ENCODE measurements at places on chromosomes 1 and 21. TPM values are rescaled to one million over a fixed set of nuclear protein-coding genes. Genes with fewer than 3 reads are reported as not detected.
A peak's percentile ranks its signal among the peaks of the same experiment; 100 is the strongest.

DNA sequence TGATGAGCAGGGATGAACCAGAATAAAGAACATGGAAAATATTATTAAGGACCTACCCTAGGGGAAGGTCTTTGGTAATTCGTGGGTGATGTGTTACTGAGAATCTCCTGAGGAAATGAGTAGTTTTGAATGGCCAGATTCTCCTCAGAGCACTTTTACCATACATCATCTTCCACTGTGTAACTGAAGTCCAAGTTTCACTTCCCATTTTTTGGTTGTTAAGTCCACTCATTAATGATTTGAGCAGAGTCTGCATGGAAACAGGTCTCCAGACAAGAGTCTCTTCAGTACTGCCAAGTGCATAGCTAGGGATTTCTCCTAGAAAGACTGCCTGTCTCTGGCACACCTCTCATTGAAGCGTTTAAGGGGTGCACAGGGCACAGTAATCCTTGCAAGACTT is 48.7 kb upstream of the PCP4 start:
- DNase-seq: no peak

GRCh38 chr1:85330711-85331290 is 54.4 kb upstream of the BCL10 start:
- peak; percentile 43 for DNase-seq

DNA sequence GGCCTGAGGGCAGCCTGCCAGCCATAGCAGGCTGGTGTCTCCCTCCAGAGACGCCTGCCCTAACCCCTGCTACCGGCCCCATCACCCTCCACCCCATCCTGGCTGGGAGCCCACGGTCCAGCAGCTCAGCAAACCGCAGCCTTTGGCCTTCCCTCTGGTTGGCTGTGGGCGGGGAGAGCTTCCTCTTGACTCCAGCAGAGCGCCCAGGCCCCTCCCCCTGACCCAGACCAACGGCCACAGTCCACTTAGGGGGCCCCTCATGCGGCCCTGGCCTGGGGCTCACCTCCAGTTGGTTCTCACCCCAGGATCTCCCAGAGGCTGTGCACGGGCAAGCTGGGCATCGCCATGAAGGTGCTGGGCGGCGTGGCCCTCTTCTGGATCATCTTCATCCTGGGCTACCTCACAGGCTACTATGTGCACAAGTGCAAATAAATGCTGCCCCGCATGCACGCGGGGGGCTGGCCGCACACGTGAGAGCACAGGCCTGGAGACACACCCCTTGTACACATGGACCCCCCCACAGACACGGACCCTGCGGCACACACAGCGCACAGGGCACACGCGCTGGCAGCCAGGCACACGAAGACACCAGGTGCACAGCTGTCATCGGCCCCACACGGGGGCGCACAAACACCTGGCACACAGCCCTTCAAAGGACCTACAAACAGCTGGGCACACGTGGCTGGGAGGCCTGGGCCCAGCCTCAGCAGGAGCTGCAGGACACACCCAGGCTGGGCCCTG is 3.1 kb downstream of the SMIM1 start:
- peak; percentile 67 for DNase-seq

GRCh38 chr21:45818904-45819285 is 162.7 kb upstream of the COL6A1 start:
- DNase-seq: no peak

DNA sequence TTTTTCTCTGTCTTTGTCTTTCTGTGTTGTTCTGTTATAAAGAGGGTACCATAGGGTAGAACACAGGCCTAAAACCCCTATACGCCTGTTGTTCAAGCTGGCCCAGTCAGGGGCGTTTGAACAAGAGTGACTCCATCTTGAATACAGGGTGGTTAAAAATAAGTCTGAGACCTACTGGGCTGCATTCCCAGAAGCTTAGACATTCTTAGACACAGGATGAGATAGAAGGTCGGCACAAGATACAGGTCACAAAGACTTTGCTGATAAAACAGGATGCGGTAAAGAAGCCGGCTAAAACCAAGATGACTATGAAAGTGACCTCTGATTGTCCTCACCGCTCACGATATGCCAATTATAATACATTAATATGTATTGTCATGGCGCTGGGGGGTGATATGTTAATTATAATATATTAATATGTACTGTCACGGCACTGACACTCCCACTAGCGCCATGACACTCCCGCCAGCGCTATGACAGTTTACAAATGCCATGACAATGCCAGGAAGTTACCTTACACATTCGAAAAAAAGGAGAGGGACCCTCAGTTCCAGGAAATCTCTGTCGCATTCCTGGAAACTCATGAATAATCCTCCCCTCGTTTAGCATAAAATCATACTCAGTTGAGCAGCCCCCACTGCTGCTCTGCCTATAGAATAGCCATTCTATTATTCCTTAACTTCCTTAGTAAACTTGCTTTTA is 58.5 kb upstream of the KLHDC7A start:
- no peak for DNase-seq

DNA sequence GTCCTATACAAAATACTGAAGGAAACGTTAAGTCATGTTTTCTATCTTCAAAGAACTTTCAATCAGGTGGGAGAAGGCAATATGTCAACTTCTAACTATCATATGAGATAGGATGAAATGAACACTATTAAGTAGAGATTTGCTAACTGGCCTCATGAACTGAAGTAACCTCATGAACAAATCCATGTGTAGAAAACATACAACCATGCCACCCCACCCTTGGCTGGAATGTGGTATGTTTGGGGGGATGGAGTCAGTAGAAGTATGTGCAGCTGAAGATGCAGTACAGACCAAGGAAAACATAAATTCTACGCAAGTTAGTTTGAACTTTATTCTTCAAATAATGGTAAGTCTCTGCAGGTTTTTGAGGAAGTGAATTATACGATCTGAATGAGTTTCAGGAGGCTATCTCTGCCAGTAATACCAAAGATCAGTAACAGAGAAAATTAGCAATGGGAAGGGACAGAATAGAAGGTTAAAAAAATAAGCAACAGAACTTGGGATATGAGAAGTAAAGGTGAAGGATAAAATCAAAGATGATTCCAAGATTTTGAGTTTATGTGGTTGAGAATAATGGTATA is 4.5 kb downstream of the TRMT1L start:
- DNase-seq: no peak

GRCh38 chr1:175566247-175566646 is 177.1 kb downstream of the TNR start:
- DNase-seq: no peak

DNA sequence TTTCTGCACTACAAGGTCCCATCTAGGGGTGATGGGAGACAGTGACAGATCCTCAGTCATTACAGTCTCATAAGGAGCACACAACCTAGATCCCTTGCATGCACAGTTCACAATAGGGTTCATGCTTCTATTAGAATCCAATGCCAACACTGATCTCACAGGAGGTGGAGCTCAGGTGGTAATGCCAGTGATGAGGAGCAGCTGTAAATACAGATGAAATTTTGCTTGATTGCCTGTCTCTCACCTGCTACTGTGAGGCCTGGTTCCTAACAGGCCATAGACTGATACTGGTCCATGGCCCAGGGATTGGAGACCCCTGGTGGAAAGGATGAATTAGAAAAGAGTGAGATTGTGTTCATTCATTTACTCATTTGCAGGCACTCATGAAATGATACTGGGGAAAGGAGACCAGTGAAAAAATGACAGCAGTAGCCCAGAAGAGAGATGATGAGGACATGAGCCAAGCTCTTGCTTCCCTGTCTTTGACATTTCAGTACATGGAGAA is 251.6 kb upstream of the DUSP10 start:
- no peak for DNase-seq

DNA sequence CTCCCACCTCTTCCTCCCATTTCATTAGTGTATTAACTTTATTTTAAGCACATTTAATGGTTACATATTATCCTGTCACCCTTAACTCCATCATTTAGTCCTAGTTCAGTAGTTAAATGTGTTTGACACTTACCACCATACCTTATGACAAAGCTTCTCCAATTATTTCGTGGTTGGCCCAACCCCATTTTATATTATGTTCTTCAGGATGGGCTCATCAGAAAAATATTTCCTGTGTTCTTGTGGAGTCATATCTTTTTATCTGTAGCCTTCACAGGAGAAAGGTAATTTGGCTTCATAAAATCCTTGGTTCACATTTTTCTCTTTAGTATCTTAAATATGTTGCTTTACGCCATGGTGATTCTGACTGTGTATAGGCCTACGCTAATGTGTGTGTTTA is 142.3 kb upstream of the COL6A1 start:
- DNase-seq: no peak

GRCh38 chr1:22457345-22457744 is 5.7 kb downstream of the ZBTB40 start:
- DNase-seq: no peak

- no peak for DNase-seq
Measured at GRCh38 chr1:21906173-21907078, 30.7 kb downstream of the HSPG2 start.

The LEFTY2 gene
- total RNA-seq: not detected

The ACKR1 gene
- total RNA-seq: not detected

The NES gene
- total RNA-seq: 0.05 TPM

The DRAXIN gene
- 0.41 TPM for total RNA-seq

The RGS13 gene
- total RNA-seq: 0.59 TPM

The SERPINC1 gene
- not detected for total RNA-seq

The C1orf198 gene
- 6.6 TPM for total RNA-seq

The AGL gene
- total RNA-seq: 21.7 TPM

The DCST2 gene
- 0.90 TPM for total RNA-seq
